ENCODE measurements at places on chromosomes 2 and 18.

DNA sequence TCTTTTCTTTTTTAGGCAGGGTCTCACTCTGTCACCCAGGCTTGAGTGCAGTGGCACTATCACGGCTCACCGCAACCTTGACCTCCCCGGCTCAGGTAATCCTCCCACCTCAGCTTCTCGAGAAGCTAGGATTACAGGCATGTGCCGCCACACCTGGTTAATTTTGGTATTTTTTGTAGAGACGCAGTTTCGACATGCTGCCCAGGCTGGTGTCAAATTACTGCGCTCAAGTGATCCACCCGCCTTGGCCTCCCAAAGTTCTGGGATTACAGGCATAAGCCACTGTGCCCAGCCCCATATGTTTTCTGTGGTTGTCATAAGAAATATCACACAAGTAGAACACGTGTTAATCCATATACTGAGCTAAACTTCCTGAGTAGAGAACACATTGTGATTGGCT lies 14.6 kb downstream of the ENOSF1 start:
- no peak for DNase-seq

- DNase-seq: no peak
Observed at GRCh38 chr2:20322527-20323300, 27.9 kb downstream of the PUM2 start.

DNA sequence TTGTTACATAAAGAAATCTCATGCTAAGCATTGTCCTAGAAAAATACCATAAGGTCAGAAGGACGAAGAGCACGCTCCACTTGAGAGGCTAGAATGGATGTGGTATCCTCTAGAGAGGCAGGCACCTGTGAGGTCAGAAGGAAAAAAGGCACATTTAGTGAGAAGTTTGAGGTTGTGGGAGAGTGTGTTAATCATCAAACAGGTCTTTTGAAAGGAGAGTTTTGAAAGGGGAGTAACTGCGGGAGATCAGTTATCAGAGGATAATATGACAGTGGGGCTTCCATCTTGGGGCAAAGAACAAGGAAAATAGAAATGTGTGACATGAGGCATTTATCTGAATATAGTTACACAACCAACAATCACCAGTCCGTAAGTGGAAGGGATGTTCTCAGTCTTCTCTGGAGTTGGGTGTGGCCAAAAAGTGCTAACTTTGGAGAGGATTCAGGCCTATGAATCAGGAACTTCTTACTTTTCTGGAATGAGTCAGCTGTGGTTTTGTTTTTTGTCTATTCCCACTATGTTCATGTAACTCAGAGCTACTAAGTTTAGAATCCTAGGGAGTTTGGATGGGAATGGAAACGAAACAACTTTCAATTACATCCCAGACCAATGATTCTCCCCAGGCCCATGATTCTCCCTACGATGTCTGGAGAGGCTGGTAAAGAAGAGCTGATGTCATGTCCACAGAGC lies 451.4 kb upstream of the ST6GAL2 start:
- DNase-seq: no peak

DNA sequence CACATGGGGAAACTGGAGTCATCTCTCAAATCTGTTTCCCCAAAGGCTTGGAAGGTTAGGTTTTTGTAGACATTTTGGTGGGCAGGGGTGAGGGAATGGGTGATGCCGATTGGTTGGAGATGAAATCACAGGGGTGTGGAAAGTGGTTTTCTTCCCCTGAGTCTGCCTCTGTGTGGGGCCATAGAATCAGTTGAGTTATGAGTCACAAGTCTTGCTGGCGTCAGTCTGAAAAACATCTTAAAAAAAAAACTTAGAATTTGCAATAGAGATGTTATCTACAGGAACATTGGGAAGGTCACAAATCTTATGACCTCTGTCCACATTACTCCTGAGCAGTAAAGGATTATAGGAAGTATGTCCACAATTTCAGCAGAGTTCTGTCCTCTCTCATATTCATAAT lies 314.6 kb downstream of the CNTNAP5 start:
- DNase-seq: no peak

GRCh38 chr2:842151-842803 lies 108.4 kb upstream of the SNTG2 start:
- no peak for DNase-seq

- no peak for DNase-seq
Observed at GRCh38 chr2:138762533-138762932, 17.7 kb downstream of the NXPH2 start.

- no peak for DNase-seq
Observed at GRCh38 chr18:51540562-51540961, 343.1 kb upstream of the MEX3C start.

DNA sequence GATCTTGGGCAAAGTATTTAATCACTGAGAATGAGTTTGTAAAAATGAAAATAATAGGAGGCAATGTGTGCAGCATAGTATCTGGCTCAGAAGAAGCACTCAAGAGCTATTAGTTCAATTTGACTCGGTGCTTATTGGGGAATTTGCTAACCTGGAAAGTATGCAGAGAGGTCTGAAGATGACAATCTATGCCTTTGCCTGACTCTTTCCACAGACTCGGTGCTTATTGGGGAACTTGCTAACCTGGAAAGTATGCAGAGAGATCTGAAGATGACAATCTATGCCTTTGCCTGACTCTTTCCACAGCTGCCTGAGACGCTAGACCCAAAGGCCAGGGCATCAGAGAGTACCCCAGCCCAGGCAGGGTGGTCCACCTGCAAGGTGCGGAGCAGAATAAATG lies 12.2 kb upstream of the SH3BP4 start:
- no peak for DNase-seq

DNA sequence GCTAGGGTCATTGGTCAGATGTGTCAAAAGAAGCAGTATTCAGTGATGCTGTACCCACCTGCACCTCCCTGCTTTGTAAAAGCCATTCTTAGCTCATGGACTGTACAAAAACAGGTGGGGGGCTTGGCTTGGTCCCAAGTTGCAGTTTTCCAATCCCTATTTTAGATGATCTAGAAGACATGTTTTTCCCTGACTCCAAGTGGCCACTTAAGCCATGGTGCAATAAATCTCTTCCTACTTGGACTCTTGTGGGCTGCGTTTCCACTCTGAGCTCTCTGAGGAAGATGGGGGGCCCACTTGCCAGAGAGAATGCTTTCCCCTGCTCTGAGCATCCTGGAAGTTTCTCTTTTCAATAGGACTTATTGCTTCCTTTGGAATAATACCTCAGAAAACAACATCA lies 57.0 kb upstream of the SPP2 start:
- DNase-seq: no peak

DNA sequence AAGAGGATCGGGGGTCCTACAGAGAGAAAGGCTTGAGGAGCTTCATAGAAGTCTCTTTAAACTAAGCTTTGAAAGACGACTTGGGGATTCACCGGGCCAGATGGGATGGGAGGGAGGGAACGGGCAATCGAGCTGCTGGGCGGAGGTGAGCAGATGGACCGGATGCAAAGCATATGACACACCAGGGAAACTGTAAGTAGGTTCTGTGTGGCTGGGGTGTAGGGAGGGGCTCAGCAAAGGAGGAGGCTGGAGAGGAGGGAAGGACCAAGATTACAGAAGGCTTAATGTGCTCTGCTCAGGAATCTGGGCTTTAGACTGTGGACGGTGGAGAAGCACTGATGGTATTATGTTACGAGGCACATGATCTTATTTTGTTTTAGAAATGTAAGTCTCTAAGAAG lies 131.5 kb downstream of the MAIP1 start:
- no peak for DNase-seq

DNA sequence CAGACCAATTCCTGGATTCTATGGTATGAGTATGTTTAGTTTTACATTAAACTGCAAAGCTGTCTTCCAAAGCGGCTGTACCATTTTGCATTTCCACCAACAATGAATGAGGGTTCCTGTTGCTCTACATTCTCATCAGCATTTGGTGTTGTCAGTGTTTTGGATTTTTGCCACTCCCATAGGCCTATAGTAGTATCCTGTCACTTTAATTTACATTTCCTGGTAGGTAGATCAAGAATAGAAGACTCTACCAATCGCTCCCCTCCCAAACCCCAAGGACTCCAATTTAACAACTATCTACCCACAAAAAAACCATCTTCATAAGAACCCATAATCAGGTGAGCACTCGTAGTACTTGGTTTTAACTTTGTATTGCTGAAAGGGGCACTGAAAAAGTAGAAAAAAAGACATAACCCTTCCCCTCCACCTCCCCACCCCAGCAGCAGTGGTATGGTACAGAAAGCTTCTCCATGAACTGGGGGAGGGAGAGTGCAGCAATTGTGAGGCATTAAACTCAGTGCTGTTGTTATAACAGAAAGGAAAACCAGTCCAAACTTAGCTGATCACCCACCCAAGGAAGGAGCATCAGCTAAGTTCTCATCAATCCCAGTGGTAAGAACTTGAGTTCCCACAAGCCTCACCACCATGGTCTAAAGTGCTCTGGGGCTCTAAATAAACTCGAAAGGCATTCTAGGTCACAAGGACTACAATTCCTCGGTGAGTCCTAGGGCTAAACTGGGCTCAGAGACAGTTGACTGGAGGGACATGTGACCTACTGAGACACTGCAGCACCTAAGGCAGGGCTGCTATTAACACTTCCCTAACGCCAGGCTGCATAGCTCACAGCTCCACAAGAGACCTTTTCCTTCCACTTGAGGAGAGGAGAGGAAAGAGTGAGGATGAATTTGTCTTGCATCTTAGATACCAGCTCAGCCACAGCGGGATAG lies 35.5 kb upstream of the CYTIP start:
- DNase-seq: peak; percentile 15

DNA sequence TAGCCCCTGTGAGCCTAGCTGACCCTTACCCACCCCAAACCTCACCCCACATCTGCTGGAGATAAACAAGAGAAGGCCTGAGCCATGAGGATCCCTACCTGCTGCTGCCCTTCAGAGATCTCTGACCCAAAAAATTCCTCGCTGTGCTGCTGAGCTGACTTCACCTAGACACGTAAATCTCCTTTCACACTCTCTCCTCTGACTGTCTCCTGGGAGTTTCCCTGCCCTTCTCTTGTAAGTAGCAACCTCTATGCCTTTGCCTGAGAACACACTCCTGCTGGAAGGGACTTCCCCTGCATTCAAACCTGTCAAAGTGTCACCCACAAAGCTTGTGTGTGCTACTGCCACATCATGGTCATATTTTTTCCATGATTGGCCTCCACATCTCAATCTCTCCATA lies 134.2 kb upstream of the NOL4 start:
- DNase-seq: no peak
